Myometrial cell (primary cell): ENCODE measurements at places on chromosomes 12 and 14. TPM values are rescaled to one million over a fixed set of nuclear protein-coding genes. Genes with fewer than 3 reads are reported as not detected.

TRPV4 gene
- 2.5 and 2.6 TPM in 2 replicates for total RNA-seq

IL23A gene
- not detected in 2 replicates for total RNA-seq

CCDC175 gene
- not detected in 2 replicates for total RNA-seq

PMCH gene
- not detected in 2 replicates for total RNA-seq

OTOGL gene
- total RNA-seq, result 0.29 TPM in 1 of 2 replicates, not detected in the other

IL26 gene
- not detected in 2 replicates for total RNA-seq

TAS2R9 gene
- not detected in 2 replicates for total RNA-seq

INHBC gene
- not detected in 2 replicates for total RNA-seq

AVPR1A gene
- total RNA-seq, result not detected in 2 replicates

ZFYVE21 gene
- 60.5 and 65.4 TPM in 2 replicates for total RNA-seq

CLEC4C gene
- total RNA-seq, result not detected in 2 replicates

TCL1A gene
- total RNA-seq, result not detected in 2 replicates

RFLNA gene
- 0.18 TPM in 1 of 2 replicates, not detected in the other for total RNA-seq

NKX2-1 gene
- total RNA-seq, result not detected in 2 replicates

CTSG gene
- not detected in 2 replicates for total RNA-seq

ANO2 gene
- not detected in 2 replicates for total RNA-seq

TTLL5 gene
- 22.3 and 28.8 TPM in 2 replicates for total RNA-seq

GPX2 gene
- total RNA-seq, result not detected in 2 replicates

STON2 gene
- not detected in 2 replicates for total RNA-seq

EID3 gene
- 2.6 and 3.0 TPM in 2 replicates for total RNA-seq

LRRIQ1 gene
- under 0.01 and 0.35 TPM in 2 replicates for total RNA-seq
